Activated CD8-positive, alpha-beta memory T cell treated with anti-CD3 and anti-CD28 coated beads for 48 hours (primary cell): ENCODE measurements at places on chromosomes 13 and 19.

- DNase-seq, result no peak
Measured at GRCh38 chr13:94198681-94199080, 280.8 kb downstream of the DCT start.

GRCh38 chr13:112679932-112680677, 9.7 kb upstream of the ATP11A start:
- no peak for DNase-seq

DNA sequence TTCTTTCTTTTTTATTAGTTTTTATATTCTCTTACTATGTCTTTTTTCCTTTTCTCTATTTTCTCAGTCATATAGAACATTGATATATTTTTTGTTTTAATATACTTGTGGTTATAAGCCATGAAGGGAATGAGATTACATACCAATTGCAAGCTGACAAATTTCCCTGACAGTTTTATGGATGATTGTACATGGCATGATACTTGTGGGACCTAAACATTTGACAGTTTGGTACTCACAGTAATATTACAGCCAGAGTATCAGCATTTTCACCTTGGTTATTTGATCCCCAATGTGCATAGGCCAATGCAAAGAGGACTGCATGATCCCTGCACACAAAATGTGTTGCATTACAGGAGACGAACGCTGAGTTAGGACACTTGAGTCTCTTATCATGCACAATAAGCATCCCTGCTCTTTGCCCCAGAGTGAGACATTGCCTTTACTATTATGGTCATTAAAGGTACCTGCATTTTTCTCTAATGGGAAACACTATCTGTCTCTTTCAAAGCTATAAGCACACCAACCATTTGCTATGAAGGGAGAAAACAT, 713.4 kb upstream of the PCDH20 start:
- DNase-seq, result no peak

GRCh38 chr19:33552928-33553279, 31.3 kb upstream of the PEPD start:
- no peak for DNase-seq

DNA sequence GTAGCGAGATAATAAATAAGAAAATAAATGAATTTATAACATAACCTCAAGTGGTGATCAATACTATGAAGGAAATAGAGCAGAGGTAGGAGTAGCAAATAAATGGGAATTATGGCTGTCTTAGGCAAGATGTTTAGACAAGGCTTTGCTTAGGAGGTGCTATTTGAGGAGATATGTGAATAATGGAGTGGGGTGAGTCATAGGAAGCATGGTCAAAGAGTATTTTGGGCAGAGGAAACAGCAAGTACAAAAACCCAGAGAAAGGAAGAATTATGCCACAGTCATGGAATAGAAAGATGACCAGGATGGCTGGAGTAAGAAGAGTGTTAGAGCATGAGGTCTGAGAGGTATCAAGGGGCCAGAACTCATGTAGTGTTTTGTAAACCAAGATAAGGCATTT, 33.6 kb upstream of the LPAR6 start:
- DNase-seq, result no peak
